ENCODE measurements at places on chromosomes 13 and 19.

DNA sequence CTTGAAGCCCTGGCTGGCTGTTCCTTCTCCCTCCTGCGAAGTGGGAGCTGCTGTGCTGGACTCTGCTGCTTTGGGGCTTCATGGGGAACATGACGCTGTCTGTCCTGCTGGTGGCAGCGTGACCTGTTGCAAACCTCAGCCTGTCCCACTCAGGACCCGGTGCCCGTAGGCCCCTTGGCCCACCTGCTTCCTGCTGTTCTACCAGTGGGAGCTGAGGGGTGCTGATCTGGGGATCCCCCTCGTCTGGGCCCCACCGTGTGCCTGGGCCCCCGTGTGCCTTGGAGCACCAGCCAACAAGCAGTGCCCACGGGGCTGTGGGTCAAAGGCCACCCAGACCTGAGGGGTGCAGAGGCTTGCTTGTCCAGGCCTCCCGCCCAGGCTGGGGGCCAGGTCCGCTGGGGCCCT, 5.3 kb downstream of the SPPL2B start:
- DNase-seq = no peak

- no peak for DNase-seq
Observed at GRCh38 chr13:113119166-113119821, 3.3 kb upstream of the F10 start.

DNA sequence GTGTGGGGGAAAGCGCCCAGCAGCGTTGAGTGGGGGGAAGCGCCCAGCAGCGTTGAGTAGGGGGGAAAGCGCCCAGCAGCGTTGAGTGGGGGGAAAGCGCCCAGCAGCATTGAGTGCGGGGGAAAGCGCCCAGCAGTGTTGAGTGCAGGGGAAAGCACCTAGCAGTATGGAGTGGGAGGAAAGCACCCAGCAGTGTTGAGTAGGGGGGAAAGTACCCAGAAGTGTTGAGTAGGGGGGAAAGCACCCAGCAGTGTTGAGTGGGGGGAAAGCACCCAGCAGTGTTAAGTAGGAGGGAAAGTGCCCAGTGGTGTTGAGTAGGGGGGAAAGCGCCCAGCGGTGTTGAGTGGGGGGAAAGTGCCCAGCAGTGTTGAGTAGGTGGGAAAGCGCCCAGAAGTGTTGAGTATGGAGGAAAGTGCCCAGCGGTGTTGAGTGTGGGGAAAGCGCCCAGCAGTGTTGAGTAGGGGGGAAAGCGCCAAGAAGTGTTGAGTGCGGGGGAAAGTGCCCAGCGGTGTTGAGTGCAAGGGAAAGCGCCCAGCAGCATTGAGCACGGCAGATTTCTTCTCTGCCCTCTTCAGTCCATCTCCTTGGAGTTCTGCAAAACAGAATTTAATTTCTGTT, 138.4 kb downstream of the ATP11A start:
- no peak for DNase-seq

DNA sequence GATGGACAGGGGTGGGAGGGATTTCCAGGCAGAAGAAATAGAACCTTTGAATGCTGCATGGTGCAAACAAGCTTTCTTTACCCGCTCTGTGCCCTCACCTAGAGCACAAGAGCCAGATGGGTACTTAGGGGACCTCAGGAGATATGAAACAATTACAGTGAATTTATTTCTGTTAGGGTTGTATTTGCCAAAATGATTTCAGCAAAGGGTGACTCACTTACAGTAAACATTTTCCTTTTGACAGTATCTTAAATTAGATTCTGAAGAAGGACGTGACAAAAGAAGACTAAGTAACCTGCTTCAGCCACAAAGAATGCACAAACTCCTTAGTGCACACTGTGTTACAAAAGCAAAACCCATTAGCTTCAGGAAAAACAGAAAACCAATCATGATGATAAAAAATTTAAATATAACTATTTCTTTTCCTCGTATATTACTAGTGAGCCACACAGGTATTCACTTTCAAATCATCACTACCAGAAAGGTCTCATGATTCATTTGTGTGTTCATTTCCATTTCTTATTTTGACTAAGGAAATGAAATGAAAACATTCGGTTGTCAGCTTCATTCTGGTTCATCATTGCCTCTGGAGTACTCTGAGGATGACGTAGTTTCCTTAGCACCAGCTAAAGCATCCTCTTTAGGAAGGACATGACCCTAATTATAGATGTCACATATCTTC, 158.8 kb downstream of the NHLRC3 start:
- DNase-seq = no peak

GRCh38 chr19:41784312-41784711, 12.1 kb upstream of the CEACAM3 start:
- no peak for DNase-seq

GRCh38 chr19:45883586-45883880, 2.4 kb downstream of the IRF2BP1 start:
- no peak for DNase-seq

DNA sequence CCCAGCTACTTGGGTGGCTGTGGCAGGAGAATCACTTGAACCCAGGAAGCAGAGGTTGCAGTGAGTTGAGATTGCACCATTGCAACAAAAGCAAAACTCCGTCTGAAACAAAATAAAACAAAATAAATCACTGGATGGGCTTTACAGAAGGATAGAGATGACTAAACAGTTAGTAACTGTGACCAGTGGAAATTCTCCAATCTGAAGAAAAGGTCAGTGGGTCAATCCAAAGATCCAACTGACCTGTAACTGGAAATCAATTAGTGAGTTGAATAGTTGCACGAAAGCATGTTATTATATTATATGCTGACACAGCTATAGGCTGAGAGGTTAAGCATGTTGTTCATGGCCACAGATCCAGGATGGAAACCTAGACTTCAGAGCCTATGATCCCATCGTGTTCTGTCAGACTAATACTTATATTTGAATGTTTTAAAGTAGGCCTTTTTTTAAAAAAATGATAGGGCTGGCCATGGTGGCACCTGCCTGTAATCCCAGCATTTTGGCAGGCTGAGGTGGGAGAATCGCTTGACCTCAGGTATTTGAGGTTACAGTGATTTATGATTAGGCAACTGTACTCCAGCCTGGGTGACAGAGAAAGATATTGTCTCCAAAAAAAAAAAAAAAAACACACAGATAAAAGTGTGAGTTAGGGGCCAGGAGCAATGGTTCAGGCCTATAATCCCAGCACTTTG, 1.4 kb downstream of the ECH1 start:
- no peak for DNase-seq

- no peak for DNase-seq
Observed at GRCh38 chr19:2771786-2772674, 11.0 kb downstream of the SGTA start.

DNA sequence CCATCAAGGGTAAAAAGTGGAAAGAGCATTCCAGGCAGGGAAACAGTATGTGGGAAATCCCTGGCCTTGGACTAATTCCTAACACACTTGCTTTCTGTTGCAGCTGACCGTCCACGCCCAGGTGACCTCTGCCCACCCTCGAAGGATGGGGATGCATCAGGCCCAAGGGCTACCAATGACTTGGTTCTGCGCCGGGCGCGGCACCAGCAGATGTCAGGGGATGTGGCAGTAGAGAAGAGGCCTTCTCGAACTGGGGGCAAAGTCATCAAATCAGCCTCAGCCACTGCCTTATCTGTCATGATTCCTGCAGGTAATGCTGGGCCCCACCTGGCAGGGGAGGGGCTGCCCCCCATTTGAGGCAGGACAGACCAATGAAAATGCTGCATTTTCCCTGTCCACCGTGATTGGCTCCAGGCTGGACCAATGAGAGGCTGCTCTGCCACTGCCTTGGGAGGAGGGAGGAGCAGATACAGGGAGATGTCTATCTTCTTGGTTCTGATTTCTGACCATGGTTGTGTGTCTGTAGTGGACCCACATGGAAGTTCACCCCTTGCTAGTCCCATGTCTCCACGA, 12.6 kb downstream of the DNASE2 start:
- DNase-seq = no peak

- no peak for DNase-seq
Observed at GRCh38 chr19:3351702-3352447, 14.5 kb upstream of the NFIC start.

DNA sequence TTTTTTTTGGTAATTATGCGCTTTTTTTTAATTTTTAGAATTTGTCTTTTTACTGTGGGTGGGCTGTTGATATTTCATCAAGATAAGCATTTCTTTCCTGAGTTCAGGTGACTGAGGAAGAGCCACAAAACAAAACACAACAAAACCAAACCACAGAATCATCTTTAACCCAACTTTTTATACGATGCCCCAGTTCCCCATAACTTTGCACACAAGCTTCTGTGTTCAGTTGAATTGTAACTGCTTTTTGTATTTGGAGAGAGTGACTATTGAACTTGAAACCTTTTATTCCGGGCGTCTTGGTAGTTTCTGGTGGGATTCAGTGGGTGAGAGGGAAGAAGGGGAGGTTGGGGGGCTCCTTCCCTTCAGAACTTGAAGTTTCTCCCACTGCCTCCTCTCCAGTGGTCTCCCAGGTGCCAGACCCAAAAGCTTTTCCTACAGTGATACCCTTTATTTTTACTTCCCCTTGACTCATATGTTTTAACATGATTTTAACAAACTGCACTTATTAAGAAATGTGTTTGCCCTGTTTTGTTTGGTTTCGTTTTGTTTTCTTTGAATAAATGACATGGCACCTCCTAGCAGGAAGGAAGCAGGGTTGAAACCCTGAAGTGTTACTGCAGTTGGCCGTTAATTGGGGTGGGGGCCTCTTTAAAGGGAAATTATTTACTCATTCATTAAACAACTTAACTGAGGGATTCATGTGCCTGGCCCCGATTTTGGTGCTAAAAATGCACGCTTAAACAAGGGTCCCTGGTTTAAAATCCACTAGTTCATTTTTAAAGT, 2.7 kb upstream of the CCDC97 start:
- DNase-seq = no peak

DNA sequence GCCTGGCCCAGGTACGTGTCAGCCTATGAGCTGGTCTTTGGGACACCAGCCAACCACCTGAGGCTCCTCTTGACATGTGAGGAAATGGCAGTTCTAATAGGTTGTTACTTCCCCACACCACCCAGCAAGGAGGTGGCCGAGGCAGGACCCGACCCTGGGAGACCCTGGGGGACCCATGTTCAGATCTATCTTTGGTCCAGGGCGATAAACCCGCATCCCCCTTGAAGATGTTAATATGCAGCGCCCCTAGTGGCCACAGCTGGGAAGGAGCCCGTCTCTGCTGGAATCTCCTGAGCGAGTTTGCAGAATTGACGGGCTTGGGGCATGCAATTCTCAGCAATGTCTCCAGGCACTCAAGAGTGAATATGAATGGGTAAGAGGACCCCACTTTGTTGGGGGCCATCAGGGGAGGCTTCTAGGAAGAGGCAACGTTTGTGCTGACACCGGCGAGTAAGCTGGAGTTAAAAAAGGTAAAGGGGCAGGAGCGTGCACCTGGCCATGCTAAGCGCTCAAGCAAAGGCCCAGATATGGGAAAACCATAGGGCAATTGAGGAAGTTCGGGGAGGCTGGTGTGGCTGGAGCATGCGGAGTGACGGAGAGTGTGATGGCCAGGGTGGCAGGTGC, 1.5 kb upstream of the MYO1F start:
- peak; percentile 47 for DNase-seq

GRCh38 chr19:44738136-44738535, 10.4 kb upstream of the BCL3 start:
- DNase-seq = no peak

- peak; percentile 88 for DNase-seq
Observed at GRCh38 chr19:8158411-8159074, 9.2 kb upstream of the FBN3 start.

GRCh38 chr19:15081911-15082310, at the start of gene OR1I1:
Gene OR1I1 (plus strand): TSS chr19:15082211. CDS start chr19:15087066, 4,855 bp downstream.
- no peak for DNase-seq

- no peak for DNase-seq
Observed at GRCh38 chr13:38090913-38091312, 221.3 kb upstream of the TRPC4 start.

GRCh38 chr13:44667943-44668342, 91.8 kb upstream of the TSC22D1 start:
- no peak for DNase-seq

DNA sequence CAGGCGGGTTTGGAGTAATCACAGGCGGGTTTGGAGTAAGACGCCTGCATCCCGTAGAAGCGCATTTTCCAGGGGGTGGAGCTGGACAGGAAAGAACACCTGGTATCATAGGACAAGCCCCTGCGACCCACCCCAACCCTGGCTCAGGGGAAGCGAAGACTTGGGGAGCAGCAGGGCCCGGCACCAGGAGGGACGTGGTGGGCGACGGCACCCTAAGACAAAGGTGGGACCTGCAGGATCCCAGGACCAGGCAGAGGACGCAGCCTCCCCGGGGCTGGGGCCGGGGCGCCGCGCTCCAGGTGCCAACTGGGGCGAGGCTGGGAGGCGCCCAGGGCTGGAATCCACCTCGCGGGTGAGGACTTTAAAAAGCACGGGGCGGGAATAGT, 520 bp downstream of the ZNF600 start:
- DNase-seq = no peak

DNA sequence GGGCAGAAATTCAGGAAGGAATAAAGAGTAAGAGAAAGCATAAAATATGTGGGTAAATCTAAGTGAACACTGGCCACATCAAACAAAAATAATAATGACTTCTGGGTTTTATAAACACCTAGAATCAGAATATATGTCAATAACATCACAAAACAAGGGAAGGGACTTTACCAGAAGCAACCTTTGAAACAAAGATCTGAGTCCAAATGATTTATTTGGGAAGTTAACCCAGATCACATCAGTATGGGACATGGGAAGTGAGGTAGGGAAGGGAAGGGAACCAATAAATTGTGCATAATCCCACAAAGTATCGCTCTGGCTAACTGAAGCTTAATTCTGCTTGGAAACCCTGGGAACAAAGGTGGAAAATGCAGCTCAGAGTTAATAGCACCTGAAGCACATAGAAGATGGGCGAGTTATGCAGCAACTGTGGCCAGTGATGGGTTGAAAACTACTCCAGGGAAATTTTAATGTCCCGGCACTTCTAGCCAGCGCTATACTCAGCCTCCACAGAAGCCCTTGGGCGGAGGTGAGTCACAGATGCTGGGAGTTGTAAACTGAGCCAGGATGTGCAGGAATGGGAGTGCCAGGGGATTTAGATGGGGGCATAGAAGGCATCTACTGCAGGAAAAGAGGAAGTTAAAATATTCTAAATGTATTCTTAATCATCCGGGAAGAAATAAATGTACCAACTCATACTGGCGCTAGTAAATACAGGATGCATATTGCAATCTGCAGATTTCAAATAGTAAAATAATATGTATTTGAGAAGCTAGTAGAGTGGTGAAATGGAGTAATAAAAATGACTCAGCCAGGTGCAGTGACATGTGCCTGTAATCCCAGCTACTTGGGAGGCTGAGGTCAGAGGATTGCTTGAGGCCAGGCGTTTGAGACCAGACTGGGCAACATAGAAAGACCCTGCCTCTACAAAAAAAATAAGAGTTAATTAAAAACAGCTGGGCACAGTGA, 34.2 kb upstream of the CEBPG start:
- no peak for DNase-seq

DNA sequence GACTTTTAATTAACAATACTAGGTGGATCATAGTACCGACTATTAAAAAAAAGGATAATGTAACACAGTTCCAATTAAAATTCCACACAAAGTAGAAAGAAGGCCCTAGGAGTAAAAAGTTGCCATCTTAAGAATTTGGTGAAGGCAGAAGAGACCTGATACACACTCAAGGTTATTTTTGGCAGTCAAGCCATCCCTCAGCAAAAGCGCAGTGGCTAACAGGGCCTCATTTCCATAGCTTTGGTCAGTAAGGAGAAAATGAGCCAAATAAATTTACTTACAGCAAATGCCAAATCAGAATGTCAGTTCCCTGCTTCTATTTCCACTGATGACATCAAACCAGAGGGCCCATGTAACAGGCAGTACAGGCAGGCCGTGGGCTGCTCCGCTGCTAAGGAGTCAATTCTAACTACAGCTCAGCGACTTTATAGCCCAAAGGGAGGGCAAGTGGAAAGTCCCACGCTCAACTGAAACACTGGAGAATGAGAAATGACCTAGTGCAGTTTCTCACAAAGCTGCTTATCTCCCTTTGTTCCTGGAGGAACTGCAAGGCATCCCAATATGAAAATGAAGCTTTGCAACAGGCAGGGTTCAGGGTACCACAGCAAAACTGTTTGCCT, 6.3 kb downstream of the ARGLU1 start:
- DNase-seq = peak; percentile 25

Data from globus pallidus (tissue), 1 donor.